CD4-positive, alpha-beta T cell (primary cell): ENCODE measurements at places on chromosomes 4 and X. TPM values are rescaled to one million over a fixed set of nuclear protein-coding genes. Genes with fewer than 3 reads are reported as not detected.

The PPP1R3F gene
- total RNA-seq = 9.1 TPM

The AKAP14 gene
- not detected for total RNA-seq

The PABPC1L2A gene
- total RNA-seq = not detected

GRCh38 chrX:29858714-29859113 lies 356.6 kb upstream of the MAGEB2 start:
- no peaks in the 10 kb centered on the region for H3K36me3 ChIP-seq
- no peaks in the 10 kb centered on the region for H3K27me3 ChIP-seq
- no peak for DNase-seq
- H3K27ac ChIP-seq = no peak overlapping the region

DNA sequence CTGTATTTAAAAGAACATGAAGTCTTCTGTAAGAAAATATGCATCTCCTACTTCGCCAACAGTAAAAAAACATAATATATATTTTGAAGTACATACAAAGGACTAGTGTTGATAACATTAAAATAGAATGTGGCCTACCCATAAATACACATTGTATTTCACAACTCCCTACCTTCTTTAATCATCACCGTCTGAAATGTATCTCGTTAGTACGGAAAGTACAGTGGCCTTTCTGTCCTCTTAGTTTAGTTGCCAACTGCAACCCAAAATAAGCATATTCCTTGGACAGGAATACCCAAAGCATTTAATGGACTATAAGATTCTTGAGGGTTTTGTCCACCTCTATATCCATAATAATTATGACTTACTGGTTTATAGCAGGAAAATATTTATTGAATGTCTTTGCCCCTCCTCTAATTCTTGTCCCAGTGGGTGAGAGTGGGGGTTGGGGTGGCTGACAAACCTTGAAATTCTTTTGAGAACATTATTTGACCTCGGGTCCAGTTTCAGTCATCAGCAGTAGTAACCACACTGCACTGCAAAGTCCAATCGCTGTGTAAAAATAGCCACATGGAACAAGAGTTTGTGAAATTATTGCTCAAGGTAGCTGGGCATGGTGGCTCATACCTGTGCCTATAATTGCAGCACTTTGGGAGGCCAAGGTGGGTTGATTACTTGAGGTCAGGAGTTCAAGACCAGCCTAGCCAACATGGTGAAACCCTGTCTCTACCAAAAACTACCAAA lies 474.5 kb downstream of the KLHL13 start:
- no peak overlapping the region for H3K4me3 ChIP-seq
- H3K36me3 ChIP-seq = no peaks in the 10 kb centered on the region

GRCh38 chr4:6594826-6595355 lies 19.9 kb downstream of the MAN2B2 start:
- no peak overlapping the region for H3K4me3 ChIP-seq
- peaks cover 75% of the 10 kb centered on the region for H3K36me3 ChIP-seq
- no peak overlapping the region for H3K27ac ChIP-seq
- no peaks in the 10 kb centered on the region for H3K4me1 ChIP-seq
- no peaks in the 10 kb centered on the region for H3K27me3 ChIP-seq
